Ovary (tissue), 10 donors: ENCODE measurements at places on chromosomes 12 and 14. TPM values are rescaled to one million over a fixed set of nuclear protein-coding genes. Genes with fewer than 3 reads are reported as not detected.

CACNA2D4 gene
- 2.8 TPM for total RNA-seq

ZDHHC22 gene
- total RNA-seq: not detected

HCAR2 gene
- not detected for total RNA-seq

DCN gene
- total RNA-seq: 2,614 TPM

- DNase-seq: no peak
Measured at GRCh38 chr14:73700325-73700724, 13.9 kb downstream of the PNMA1 start.

- DNase-seq: no peak
Measured at GRCh38 chr12:15842108-15842507, 40.1 kb upstream of the STRAP start.

DNA sequence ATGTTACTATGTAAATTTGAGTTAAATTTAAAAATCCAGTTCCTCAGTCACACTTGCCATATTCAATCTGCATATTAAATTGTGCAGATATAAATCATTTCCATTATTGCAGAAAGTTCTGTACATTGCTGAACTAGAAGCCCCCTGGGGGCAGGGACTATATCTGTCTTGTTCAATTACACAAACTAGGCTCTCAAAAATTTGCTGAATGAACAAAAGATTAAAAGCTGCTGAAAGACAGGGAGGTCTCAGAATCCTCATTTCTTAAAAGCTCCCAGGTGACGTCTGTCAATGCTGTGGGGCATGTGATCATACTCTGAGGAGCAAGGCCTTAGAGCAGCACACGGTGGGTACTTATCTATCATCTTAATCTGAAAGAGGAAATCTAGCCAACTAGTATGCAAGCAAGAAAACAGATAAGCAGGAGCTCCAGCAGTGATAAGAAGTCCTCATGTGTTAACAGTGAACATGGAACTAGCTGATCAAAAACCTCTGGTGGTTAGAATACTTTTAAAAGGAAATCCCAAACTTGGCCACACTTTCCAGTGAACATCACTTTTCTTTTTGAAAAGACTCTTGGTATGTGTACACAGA is 60.5 kb downstream of the APPL2 start:
- DNase-seq: no peak

GRCh38 chr12:50990147-50990727 is 35.9 kb downstream of the SLC11A2 start:
- DNase-seq: no peak

DNA sequence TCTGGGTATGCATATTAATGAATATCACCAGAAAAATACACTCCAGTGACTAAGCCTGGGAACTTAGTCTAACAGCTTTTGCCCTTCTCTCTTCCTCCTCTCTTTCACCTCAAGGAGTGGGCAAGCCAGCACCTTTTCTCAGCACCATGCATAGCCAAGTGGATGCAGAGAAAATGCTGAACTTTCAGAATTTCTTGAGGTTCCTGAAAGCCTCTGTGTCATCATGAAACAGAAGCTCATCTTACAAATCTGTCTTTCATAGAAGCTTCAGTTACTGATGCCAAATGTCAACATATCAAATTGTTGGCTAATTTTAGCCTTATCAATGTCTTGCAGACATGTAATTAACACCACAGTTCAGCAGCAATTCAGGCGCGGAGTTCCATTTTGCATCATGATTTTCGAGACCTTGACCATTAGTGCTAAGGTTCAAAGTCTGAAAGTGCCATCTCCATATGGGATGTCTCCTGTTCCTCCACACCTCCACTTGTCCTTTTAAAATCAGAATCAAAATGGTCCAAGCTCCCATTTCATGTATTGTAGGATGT is 51.1 kb upstream of the RPH3A start:
- DNase-seq: no peak

DNA sequence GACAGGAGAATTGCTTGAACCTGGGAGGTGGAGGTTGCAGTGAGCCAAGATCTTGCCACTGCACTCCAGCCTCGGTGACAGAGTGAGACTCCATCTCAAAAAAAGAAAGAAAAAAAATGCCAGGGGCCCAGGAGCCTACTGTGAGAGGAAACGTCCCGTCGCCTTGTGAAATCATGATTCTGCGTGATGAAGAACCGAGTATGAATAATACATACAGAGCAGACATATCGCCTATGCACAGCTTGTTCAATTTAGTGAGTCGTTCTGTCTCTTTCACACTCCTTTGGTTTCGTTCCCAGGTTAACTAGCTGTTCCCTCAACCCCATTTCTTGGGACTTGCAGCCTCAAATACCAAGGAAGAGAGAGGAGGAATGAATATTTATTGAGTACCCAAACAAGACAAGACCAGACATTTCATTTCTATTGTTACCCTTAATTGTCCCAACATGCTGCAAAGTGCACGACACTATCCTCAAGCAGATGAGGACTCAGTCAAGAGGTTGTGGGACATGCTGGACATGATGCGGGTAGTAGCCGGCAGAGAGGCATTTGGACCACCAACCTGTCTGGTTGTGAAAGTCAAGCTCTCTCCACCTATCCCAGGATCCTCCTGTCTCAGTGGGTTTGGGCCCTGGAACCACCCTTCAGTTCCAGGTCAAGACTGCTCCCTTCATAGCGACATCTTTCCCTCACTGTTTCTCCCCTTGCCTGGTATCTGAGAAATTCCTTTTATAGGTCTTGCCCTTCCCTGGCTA is 8.6 kb upstream of the CD27 start:
- no peak for DNase-seq

DNA sequence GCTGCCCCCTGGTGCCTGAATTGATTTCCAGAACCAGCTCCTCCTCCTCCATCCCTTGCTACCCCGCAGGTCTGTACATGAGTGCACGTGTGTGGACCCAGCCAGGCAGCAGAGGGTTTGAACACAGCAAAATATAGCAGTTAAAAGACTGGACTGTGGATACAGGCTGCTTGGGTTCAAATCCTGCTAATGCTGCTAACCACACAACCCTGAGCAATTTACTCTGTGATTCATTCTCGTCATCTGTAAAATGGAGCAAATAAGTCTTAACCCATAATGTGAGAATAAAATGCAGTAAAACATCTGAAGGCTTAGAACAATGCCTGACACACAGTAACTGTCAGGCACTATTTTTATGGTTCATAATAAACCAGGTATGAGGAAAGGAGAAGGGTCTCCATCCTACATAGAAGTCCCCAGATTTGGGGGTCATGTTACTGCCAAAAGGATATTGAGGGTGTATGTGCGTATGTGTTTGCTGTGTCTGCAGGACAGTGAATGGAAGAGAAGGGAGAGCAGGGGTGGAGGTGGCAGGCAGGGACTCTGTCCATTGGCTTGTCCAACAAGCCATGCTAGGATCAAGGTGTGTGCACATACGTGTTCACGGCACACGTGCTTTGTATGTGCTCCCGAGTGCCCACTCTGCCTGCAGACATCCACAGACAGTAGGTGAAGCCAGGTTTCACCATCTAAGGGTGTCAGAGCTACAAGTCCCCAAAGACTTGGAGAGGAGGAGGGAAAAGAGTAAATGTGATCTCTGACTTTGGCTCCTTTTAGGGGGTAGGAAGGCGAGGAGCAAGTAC is 1.5 kb upstream of the STAT6 start:
- peak; percentile 30 for DNase-seq

DNA sequence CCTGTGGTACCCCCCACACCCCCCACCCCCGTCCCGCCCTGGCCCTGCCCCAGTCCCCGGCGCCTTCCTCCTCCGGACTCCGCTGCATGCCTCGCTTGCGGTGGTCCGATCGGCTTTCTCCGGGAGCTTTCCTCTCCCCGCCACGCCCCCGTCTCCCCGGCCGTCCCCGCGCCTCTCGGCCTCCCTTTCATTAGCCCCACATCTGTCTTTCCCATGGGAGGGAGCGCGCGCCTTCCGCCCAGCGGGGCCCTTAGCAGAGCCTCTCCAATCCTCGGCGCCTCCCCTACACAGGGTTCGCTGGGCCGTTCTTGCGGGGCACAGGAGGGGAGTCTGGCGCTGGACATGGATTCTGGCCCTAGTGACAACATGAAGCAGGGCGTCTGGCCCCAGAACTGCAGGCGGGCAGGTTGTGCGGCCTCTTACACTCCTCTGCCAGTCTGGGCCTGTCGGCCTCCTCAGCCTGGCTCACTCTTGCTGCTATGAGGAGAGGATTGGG is 1.5 kb upstream of the EFS start:
- DNase-seq: peak; percentile 83

DNA sequence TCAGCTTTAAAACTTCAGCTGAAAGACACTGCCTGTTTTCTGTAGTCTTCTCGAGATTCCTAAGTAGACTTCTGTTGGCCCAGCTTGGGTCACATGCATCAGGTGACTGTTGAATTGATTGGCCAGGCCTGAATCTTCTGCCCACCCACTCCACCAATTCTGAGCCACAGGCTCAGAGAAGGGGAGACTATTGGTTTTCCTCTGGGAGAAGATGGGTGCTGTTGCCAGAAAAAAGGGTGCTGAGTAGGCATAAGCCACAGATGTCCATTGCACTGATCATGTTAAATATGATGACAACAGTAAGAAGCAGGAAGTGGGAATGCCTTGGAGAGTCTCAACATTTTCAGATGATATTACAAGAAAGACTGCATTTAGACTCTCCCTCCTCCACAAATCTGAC is 6.8 kb upstream of the SPTLC2 start:
- DNase-seq: no peak

DNA sequence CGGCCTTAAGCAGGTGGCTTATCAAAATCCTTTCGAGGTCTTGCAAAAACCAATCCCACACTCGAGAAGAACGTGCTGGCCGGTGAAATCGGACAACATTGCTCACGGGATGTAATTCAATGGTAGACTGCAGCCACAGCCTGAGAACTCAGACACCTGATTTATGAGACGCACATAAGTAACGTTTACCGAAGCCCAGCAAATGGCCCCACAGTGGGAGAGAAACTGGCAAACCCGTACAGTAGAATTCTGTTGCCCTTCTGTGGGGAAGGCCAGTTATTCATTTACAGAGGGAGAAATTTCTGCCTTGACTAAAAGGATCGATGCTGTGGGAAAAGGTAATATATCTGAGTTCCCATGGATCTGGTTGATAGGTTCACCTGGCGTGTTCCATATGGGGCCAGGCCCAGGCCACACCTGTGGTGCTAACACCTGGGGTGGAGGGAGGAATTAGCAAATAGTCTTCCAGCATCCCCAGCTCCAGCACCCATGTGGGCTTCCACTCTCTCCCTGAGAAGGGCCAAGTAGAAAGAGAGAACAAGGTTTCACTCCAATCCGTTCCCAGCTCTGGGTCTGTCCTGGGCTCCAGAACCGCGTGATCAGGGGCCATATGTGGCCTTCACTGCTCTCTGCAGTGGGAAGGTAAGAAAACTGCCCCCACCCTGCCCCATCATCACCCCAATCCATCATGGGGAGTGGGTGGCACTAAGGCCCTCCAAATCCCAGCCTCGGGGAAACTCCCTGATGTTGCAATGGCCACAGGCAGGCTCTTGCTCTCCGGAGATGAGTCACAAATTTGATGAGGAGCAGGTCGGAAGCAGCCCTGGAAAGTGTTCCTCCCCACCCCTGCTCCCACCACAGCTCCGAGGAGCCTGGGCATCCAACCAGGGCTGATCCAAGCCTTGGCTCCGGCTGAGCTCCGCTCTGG is 12.7 kb downstream of the BDKRB1 start:
- peak; percentile 41 for DNase-seq

- no peak for DNase-seq
Measured at GRCh38 chr14:21414137-21414631, 30.4 kb upstream of the SUPT16H start.

DNA sequence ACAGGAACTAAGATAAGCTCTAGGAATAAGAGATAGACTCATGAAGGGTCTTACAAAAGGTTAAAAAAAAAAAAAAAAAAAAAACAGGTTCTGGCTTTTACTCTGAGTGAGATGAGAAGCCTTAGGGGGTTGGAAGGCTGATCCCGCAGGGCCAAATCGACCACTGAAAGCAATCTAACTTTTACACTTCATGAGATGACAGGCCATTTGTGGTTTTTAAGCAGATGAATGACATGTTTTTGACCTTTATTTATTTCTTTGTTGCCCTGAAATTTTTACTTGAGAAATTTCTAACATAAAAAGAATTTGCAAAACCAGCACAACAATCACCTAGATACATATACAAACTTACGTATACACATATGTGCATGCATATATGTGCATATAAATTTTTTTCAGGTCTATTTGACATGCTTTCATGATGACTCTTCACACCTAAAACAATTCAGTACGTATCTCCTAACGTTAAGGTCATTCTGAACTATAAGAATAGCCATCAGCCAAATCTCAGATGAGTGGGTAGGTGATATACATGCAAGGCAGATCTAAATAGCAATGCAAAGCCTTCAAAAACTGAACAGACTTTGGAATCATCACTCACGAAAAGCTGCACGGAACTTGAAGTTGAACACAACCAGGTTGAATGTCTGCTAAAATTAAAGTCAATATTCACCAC is 87.0 kb downstream of the R3HDM2 start:
- DNase-seq: no peak

- DNase-seq: no peak
Measured at GRCh38 chr12:123267991-123268843, 3.4 kb downstream of the CDK2AP1 start.

DNA sequence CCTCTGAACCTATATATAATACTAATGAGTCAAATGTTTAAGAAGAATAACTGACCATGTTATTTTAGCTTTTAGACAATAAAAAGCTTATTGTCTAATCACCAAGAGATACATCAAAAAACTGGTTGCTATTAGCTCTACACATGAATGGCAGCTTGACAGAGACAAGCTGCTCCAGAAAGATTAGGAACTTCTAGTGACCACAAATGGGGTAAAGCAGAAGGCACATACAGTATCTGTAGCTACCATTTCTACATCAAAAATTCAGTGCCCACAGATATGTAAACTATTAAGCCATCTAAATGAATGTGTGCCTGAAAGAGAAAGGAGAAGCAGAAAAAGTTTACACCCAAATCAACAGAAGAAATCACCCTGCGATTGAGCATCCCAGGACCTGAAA is 2.4 kb downstream of the AREL1 start:
- DNase-seq: no peak

DNA sequence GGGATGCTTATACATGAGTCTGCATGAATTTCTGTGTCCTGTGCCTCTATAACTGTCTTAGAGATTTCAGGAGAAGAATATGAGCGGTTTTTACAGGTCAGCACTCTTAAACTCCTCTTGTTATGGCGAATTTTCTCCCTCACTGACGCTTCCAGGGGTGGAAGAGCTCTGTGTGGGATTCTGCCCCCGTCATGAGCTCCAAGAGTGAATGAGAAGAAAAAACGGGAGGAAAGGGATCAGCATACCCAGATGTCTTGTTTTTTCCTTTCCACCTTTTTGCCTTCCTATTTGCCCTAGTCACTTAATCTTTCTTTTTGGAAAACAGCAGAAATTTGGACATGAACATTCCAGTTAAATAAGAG is 651 bp downstream of the PFKM start:
- DNase-seq: no peak

- DNase-seq: no peak
Measured at GRCh38 chr12:98845957-98846356, 200.9 kb downstream of the APAF1 start.
